CD4-positive, alpha-beta memory T cell (primary cell): ENCODE measurements at places on chromosomes 1 and 21.

DNA sequence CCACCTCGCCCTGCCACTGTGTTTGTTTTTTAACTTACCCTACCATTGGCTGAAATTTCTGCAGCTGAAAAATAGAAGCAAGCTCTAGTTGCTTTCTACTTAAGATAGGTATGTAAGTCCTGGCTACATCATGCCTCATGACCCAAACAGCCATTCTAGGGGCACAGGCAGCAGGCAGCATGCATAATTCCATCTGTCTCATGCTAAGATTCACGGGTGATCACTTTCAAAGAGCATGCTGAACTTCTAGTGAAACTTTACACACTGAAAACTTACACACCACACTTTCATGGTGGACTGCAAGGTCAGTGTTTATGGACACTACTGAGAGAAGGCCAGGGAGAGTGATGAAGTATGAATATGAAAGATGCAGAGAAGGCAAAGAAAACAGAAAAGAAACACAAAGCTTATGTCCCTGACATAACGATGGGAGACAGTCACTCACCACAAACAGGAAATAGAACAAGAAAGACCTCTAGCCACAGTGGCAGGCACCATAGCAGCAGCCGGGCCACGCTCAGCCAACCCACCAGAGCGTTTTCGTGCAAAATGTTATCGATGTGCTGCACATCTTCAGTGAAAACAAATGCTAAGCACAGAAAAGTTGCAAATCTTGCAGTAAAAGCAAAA is 102.3 kb upstream of the TIAM1 start:
- DNase-seq: peak; percentile 48

GRCh38 chr1:69913977-69914376 is 291.4 kb downstream of the LRRC40 start:
- DNase-seq: no peak

GRCh38 chr1:232630047-232630893 is at the start of gene SIPA1L2:
SIPA1L2 (minus strand) TSS chr1:232630133; CDS start chr1:232515339, 114,794 bp downstream.
- peak; percentile 86 for DNase-seq

- peak; percentile 65 for DNase-seq
Measured at GRCh38 chr1:206808615-206809014, 36.3 kb upstream of the IL10 start.

- DNase-seq: no peak
Measured at GRCh38 chr1:109808703-109809102, 45.0 kb upstream of the EPS8L3 start.

GRCh38 chr1:227010645-227011044 is 70.6 kb downstream of the COQ8A start:
- no peak for DNase-seq

GRCh38 chr1:208233978-208234377 is 10.2 kb downstream of the PLXNA2 start:
- DNase-seq: no peak

DNA sequence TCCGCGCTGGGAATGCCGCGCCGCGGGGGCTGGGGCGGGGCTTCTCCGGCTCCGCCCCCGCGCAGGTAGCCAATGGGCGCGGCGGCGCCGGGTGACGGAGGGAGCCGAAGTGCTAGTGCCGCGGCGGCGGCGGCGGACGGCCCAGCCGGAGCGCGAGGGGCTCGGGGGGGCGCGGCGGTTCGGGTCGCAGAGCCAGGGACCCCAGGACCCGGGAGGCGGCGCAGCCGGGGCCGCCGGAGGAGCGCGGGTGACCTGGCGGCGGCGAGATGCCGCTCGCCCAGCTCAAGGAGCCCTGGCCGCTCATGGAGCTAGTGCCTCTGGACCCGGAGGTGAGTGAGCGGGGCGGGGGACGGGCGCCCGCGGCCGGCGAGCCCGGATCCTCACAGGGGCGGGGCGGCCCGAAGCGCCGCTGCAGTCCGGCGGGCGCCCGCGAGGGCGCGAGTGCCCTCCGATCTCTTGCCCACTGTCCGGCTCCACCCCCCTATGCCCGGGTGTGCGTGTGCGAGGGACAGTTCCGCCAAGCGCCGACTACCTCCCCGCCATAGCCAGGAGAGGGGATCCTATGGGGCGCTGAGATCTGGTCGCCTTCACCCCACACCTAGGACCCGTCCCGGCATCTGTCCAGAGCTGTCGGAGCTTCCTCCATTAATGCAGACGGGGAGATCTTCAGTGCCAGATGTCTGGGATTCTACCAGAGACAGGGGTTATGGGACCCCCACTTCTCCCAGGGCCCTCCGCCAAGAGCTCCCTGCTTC is at the start of gene RPS6KA1:
Gene RPS6KA1, plus strand, starts transcription at position 107 of the 755 bp plus-strand sequence. Its CDS starts 160 bp downstream, at position 267.
- peak; percentile 51 for DNase-seq

GRCh38 chr1:209432443-209432825 is 151.1 kb upstream of the CAMK1G start:
- DNase-seq: no peak

- no peak for DNase-seq
Measured at GRCh38 chr1:107198561-107198960, 57.7 kb downstream of the NTNG1 start.

- DNase-seq: no peak
Measured at GRCh38 chr1:3495776-3496745, 41.6 kb downstream of the ARHGEF16 start.

- DNase-seq: no peak
Measured at GRCh38 chr1:201212461-201213055, 21.9 kb downstream of the IGFN1 start.

DNA sequence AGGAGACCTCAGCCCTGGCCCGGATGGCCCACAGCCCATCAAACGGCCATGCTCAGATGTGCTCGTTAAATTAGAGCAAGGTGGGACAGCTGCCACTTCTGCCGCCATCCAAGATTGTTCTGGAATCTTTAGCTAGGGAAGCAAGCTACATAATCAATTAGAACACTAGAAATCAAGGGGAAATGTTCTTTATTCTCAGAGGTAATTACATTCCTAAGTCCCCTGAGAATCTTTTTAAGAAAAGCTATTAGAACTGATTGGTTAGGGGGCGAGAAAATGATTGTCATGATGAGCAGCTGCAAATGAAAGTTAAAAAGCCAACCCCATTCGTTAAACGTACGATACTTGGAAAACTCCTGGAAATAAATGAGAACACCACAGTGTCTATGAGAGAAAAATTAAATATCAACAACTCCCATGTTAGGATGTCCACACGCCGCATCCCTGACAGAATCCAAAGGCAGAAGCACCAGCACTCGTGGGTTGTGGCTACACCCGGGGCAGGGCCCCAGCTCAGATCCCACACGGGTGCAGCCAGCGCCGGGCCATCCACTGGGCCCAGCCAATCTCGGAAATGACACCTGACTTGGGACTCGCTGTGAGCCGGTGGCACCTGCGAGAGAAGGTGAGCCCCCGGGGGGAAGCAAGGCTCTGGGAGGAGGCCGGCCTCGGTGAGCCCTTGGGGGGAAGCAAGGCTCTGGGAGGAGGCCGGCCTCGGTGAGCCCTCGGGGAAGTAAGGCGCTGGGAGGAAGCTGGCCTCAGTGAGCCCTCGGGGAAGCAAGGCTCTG is 37.6 kb downstream of the KRTAP10-1 start:
- no peak for DNase-seq

DNA sequence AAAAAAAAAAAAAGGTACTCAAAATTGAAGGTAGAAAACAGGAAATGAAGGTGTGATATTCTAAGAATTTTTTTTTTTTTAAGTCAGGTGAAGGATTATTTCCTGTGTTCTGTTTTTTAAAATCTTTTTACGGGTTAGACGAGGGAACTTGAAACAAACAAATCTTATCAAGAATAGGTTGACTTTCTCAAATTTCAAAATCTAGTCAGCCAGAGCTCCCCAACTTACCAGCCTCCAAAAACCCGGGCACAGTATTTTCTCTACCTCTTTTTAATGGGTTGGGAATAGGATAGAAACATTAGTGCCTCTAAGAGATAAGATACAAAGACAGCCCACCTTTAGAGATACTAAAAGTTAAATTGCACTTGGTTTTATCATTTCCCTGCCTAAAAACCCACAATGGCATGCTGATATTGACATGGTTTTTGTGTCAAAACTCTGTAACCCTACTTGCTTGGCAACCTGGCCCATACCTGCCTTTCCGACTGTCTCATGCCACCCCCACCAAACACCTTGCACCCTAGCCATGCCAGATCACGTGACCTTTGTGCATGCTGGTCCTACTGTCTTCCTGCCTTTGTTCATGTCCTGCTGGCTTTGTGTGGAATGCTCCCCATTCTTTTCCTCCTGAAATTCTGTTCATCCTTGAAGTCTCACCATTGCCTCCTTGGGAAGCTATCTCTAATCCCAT is 4.2 kb downstream of the RCAN3 start:
- peak; percentile 75 for DNase-seq

DNA sequence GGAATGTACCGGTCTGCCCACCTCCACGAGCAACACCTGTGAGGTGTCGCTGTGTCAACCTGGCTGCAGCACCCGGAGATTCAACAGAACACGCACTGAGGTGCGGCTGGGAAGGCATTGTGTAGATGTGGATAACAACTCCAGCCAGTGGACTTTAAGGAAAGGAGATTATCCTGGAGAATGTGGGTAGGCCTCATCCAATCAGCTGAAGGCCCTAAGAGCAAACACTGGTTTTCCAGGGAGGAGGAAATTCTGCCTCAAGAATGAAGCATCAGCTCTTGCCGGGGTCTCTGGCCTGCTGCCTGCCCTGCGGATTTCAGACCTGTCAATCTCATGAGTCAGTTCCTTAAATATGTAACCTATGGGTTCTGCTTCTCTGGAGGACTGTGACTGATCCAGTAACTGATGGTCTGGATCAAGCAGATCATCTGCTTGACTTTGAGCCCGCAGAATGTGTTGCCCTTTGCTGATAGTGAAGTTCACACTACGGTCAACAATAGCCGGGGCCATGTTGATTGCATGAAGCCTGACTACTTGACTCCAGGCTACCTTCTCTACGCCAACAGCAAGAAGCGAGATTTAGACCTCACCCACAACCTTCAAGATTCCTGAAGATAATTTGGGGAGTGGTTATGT is 15.9 kb upstream of the PRDM15 start:
- no peak for DNase-seq

DNA sequence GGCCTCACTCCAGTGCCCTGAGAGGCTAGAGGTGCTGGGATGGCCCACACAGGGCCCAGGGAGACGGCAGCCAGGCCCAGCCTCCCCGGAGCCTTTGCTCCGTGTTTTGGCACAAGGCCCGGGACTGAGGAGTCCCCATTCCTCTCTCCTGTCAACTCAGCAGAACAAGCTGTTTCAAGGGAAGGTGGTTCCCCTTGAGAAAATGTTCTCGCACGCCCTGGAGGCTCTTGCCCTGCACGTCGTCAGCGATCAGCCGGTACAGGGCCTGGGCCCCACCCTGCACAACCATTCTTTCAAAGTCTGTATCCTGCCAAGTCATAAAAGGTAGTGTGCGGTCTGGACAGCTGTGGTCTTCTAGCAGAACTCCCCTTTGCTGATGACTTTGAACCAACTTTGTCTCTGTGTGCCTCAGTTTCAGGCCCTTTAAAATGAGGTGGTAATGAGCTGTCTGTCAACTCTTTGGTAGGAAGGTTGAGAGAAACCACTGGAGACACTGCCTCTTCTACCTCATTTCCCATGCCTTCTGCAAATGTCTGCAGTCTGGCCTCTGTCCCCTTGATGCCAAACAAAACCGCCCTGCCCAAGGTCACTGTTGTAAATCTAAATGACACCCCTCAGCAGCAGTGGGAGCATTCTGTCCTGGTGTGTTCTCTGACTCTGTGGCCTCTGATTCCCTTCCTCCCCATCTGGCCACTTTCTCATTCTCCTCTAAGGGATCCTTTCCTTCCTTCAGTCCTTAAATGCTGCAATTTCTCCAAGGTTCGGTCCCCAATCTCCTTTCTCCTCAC is 138.6 kb upstream of the JUN start:
- peak; percentile 36 for DNase-seq

GRCh38 chr1:4877426-4877825 is 223.0 kb downstream of the AJAP1 start:
- no peak for DNase-seq

GRCh38 chr1:85033221-85033620 is 15.1 kb downstream of the MCOLN3 start:
- no peak for DNase-seq

DNA sequence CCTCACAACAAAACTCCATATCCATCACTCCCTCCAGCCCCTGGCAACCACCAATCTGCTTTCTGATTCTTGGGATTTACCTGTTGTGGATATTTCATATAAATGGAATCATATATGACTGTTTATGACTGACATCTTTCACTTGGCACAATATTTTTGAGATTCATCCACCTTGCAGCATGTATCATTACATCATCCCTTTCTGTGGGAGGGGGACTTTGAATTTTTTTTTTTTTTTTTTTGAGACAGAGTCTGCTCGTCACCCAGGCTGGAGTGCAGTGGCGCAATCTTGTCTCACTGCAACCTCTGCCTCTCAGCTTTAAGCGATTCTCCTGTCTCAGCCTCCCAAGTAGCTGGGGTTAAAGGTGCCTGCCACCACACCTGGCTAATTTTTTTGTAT is 128.2 kb downstream of the ITSN1 start:
- no peak for DNase-seq

DNA sequence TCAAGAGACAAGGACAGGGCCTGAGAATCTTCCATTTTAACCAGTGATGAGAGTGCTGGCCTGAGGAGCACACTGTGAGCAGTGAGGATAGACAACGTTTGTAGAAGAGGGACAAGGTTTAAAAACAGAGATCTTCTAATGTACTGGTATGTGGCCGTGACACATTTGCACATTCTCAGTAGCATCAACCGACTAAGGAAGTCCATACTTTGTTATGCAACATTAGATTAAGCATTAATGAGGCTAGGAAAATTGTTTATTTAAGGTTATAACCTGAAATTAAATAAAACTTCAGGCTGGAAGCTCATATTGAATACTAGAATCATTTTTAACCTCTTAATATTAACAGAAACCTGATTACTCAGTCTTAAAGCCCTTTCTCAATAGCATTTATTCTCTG is 99.0 kb downstream of the SLC45A1 start:
- DNase-seq: no peak

DNA sequence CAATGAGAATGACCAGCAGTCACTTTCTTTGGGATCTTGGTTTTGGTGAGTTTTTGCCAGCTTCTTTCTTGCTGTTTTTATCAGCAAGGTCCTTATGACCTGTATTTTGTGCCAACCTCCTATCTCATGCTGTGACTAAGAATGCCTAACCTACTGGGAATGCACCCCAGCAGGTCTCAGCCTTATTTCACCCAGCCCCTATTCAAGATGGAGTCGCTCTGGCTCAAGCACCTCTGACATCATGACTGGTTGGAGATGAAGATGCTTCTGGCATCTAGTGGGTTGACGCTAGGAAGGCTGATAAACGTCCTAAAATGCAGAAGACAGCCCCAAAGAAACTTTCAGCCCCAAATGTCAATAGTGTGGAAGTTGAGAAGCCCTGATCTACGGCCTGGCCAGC is 33.6 kb upstream of the NHLH2 start:
- no peak for DNase-seq

DNA sequence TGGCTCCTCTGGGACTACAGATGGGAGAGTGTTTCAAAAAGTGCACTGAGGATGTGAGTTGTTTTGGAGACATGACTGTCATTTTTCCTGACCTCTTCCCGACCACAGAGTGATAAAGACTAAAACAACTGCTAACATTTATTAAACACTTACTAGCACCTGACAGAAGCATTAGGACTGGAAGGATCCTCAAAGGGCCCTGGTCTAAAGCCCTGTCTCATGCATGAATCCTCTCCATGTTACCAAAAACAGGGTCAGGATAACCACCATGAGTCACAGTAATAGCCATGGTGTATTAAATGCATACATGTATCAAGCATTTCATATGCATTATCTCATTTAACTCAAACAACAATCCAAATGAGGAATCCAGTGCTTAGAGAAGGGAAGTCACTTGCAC is 11.5 kb downstream of the CYB5RL start:
- no peak for DNase-seq

GRCh38 chr1:26915204-26915842 is 1.5 kb upstream of the NR0B2 start:
- no peak for DNase-seq

- DNase-seq: no peak
Measured at GRCh38 chr1:93680420-93681100, 1.1 kb downstream of the BCAR3 start.
